ENCODE measurements at places on chromosomes 6 and 20. TPM values are rescaled to one million over a fixed set of nuclear protein-coding genes. Genes with fewer than 3 reads are reported as not detected.

Gene RAB32
- 125 TPM for total RNA-seq

DNA sequence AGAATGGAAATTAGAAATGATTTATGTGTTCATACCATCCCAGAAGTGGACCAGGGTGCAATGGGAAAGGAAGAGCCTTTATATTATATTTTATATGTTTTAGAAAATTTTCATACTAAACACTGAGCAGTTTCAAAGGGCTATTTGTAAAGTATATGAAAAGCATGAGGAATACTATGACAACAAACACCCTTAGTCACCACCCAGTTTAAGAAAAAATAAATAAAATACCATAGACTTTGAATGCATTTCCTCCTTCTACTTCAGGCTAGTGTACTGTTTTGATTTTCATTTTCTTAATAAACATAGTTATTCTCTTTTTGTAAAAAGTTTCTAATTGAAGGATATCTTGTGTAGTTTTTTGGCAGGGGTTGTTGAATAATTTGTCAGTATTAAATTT, 191.1 kb downstream of the PLCB4 start:
- DNase-seq, result no peak

DNA sequence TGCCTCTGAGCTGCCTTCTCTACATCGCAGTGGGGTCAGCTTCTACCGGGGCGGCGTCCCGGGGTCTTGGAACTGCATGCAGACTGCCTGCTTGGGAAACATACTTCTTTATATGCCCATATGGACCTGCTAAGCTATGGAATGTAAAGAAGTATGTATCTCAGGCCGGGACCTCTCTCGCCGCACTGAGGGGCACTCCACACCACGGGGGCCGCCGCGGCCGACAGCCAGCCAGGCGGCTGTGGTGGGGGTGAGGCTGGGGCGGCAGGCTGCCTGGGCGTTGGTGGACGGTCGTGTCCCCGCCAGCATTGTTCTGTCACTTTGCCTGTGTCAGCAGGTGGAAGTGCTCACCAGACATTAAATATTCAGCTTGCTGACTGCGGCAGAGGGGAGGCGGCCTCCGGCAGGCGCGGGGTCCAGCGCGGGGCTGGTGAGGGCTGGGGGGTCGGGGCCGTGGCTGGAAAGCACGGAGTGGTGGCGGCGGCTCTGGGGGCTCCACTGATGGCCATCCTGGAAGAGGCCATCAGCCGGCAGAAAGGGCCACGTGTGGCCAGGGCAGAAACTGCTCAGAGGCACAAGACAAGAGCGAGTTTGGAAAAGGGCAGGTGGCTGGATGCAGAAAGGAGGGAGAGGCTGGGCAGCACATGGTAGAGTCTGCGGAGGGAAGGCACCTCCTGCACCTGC, 78.6 kb upstream of the GATA5 start:
- no peak for DNase-seq

Gene HLA-DRA
- 21.4 TPM for total RNA-seq

- DNase-seq, result no peak
Observed at GRCh38 chr20:11301699-11302098, 616.0 kb upstream of the BTBD3 start.

DNA sequence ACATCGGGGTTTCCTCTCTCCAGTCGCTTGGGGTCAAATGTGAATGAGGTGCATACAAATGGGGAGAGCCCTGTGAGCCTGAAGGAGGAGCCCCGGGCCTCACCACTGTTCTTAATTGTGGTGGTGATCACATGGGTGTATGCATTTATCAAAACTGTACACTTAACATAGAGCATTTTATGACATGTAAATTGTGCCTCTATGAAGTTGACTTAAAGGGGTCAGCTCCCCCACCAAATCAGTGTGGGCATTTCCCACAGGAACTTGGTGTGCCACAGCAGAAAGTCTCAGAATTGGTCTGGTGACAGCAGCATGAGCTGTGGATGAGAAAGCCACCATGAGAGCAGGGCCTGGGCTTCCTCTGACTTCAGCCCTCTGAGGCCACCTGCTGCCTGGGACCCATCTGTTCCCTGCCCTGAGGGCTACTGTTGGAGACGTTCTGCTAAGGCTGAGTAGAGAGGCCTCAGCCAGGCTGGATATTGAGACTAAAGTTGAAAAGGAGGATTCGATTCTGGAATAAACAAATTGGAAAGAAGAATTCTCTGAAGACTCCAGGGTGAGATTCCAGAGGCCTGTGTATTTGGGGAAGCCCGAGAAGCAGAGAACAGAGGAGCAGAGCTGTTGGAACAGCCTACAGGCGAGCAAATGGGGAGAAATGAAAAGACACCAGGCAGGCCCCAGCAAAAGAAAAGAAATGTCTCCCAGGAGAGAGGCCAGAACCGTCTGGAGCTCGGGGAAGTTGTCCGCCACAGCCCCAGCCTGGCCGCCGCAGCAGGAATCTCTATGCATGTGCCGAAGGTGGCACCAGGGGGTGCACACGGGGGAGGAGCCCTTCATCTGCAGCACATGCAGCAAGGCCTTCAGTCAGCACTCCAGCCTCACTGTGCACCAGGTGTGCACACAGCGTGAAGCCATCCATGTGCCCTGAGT, 37.6 kb upstream of the XRN2 start:
- no peak for DNase-seq

DNA sequence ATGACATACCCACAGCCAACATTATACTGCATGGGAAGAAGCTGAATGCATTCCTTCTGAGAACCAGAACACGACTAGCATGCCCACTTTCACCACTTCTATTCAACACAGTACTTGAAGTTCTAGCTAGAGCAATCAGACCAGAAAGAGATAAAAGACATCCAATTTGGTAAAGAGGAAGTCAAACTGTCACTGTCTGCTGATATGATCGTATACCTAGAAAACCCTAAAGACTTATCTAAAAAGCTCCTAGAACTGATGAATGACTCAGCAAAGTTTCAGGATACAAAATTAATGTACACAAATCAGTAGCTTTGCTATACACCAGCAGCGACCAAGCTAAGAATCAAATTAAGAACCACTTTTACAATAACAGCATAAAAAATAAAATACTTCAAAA, 60.5 kb downstream of the EYS start:
- no peak for DNase-seq

Gene MLN
- total RNA-seq, result not detected
